Mesenchymal stem cell (in vitro differentiated cells and primary cell): ENCODE measurements at places on chromosomes 1 and 21.
A peak's percentile ranks its signal among the peaks of the same experiment; 100 is the strongest.

- H3K4me3 ChIP-seq: no peak overlapping the region
- no peaks in the 10 kb centered on the region for H3K4me1 ChIP-seq
- no peak for DNase-seq
- H3K36me3 ChIP-seq: no peaks in the 10 kb centered on the region
- H3K27ac ChIP-seq: no peak overlapping the region
These were observed 171.1 kb upstream of the KLHDC7A start for GRCh38 chr1:18309552-18310155.

DNA sequence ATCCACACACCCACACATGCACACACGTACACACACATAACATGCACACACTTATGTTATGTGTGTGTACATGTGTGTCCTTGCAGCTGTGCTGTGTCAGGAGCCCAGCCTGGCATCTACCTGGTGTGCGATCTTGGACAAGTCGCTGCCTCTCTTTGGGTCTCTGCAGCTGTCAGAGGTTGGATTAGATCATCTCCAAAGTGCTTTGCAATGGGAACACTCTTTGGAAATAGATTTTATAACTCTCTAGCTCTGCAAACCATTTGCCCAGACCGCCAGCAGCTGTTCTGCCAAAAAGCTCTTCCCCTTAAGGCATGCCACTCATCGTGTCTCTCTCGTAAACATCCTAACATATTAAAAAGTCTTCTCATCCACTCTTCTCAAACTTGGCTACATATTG is 4.7 kb downstream of the PKP1 start:
- peaks cover 7% of the 10 kb centered on the region for H3K4me1 ChIP-seq
- peaks cover 100% of the 10 kb centered on the region for H3K27me3 ChIP-seq
- no peak for DNase-seq
- no peaks in the 10 kb centered on the region for H3K36me3 ChIP-seq

DNA sequence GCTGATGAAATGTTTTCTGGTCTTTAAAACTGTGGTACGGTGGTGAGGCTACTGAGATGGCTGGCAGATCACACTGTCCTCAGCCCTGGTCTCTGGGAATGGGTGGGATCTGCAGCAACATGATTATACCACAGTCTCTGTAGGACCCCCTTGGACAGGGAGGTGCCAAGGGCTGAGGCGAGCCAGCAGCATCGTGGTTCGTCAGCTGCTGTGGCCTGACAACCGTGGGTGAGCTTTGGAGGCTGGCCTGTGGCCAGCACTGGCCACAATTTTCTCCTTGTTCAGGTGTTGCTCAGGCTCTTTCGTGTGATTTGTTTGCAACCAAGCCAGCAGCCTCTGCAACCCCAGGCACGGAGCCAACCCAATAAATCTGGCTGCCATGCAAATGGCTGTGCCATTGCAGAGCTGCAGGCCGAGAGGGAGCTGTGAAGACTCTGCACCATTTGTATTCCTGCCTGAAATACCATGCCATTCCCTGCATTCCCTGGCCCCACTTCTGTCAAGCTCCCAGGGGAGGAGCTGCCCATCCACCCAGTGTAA is 70.9 kb downstream of the PCP4 start:
- H3K27ac ChIP-seq: no peak overlapping the region
- no peaks in the 10 kb centered on the region for H3K36me3 ChIP-seq
- no peak overlapping the region for H3K4me3 ChIP-seq
- no peak for DNase-seq
- no peaks in the 10 kb centered on the region for H3K4me1 ChIP-seq

DNA sequence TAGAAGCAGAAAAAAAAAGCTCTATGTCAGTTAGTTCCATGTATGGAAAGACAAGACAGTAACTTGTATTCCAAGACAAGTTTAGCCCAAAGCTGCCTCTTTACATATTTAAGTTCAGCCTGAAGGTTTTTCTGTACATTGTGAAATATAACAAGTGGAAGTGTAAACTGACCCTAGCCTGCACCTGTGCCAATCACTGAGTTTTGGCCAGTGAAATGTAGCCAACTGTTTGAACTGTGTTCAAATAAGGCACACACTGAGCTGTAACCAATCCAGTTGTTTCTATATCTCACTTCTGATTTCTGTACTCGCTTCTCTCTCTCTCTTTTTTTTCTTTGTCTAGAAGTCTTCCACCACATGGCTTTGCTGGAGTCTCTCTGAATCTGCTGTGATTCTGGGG is 1227.1 kb downstream of the NCAM2 start:
- no peaks in the 10 kb centered on the region for H3K36me3 ChIP-seq
- DNase-seq: no peak
- no peaks in the 10 kb centered on the region for H3K27me3 ChIP-seq

DNA sequence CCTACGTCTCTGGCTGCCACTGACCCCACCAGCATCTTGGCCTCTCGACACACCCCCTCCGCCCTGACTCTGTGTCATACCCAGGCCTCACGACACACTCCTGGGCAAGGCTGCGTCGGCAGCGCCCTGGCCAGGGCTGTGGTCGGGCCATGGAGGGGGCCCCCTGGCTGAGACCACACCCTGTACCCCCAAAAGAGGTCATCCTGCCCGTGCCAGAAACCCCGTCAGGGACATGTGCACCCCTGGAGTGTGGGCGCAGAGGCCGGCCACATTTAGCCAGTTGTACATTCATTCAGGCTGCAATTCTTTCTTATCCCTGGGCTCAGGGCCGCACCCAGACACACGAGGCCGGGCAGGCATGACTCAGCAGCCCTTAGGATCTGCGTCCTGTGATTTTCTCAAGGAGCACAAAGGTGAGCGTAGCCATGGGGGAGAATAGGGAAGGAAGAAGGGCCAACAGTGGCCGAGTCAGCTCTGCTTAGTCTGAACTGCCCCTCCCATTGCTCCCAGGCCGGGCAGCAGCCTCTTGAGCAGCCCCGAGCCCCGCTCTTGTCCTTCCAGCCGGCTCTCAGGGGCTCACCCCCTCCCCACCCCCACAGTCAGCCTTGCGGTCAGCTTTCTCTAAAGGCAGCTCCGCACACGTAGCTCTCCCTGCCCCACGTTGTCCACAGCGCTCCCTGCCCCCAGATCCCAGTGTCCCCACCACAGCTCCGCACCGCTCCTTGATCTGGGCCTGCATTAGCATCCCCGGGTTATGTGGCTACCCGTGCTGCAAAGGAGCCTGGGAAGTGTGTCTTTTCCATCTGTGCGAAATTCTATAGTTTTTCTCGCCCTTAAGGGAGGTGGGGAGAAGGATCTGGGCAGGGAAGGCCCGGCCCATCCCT is 7.9 kb downstream of the CSTB start:
- DNase-seq: peak; percentile 81
- peak overlapping the region; percentile 23 for H3K27ac ChIP-seq
- no peak overlapping the region for H3K4me3 ChIP-seq
- peaks cover 27% of the 10 kb centered on the region for H3K4me1 ChIP-seq

GRCh38 chr1:172630056-172630818 is 28.7 kb upstream of the FASLG start:
- no peaks in the 10 kb centered on the region for H3K36me3 ChIP-seq
- H3K4me1 ChIP-seq: peaks cover 3% of the 10 kb centered on the region
- peak overlapping the region; percentile 64 for H3K27ac ChIP-seq
- no peak for DNase-seq

DNA sequence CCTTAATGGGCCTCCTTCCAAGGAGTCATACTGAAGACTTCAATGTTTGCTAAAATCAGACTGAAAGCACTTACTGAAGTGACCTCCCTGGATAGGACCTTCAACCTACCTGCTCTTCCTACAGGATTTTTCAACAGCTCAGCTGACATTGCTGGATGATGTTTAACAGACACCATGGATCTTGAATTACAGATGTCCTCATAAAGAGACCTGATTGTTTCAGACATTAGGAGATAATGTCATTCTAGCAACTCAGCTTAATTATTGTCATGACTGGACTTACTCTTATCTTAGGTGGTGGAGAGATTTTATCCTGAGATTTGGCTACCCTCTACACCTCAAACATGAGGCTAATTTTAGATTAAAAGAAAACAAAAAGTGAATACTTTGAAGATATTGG is 73.9 kb upstream of the SDC3 start:
- H3K4me1 ChIP-seq: peaks cover 6% of the 10 kb centered on the region
- H3K27ac ChIP-seq: no peak overlapping the region
- no peaks in the 10 kb centered on the region for H3K27me3 ChIP-seq
- H3K36me3 ChIP-seq: peaks cover 45% of the 10 kb centered on the region
- no peak overlapping the region for H3K4me3 ChIP-seq
- DNase-seq: no peak

DNA sequence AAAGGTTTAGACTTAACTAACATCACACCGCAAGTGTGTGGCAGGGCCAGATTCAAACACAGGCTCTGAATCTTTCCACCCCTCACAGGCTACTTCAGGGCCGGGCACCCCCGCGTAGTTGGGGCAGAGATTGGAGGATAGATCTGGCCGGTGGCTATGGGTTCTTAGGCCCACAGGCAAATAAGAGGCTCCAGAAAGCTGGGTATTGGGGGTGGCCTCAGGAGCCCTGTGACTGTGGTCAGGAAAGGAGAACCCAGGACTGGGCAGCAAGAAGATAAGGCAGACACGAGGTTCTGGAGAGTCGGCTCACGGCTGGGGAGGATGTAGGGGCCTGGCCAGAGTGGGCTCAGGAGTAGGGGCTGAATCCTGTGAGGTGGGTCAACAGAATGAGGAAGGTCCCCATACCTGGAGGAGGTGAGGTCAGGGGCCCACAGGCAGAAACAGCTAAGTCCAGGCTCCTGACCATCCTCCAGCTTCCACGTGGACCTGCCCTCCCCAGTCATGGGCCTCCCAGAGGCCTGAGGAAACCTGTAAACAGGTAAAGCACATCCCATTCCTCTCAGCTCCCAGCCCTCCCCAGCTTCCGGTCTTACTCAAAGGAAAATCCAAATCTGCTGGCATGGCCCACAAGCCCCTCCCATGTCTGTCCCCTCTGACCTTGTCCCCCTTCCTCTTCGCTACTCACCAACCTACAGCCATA is 306.2 kb downstream of the MATN1 start:
- H3K4me1 ChIP-seq: no peaks in the 10 kb centered on the region
- H3K4me3 ChIP-seq: no peak overlapping the region
- DNase-seq: no peak
- no peaks in the 10 kb centered on the region for H3K36me3 ChIP-seq
- H3K27me3 ChIP-seq: no peaks in the 10 kb centered on the region
- H3K27ac ChIP-seq: no peak overlapping the region

DNA sequence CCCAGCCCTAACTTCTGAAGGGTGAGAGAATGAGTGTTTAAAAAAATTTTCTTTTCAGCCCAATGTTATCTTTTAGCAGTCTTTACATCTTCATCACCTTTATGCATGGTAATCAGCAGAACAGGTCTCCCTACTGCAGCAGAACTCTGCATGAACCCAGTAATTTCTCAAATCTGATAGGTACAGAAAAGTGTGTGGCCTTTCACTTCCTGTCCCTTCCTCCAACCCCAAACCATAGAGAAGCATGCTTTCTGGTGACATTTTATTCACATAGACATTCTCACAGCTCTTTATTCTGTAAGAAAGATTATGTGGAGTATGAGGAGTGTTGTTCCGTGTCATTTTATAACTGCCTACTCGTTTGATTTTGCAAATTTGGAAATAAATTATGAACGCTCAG is 68.6 kb downstream of the RPAP2 start:
- DNase-seq: no peak
- H3K27ac ChIP-seq: no peak overlapping the region
- H3K27me3 ChIP-seq: no peaks in the 10 kb centered on the region
- H3K4me1 ChIP-seq: no peaks in the 10 kb centered on the region
- no peak overlapping the region for H3K4me3 ChIP-seq

- H3K4me3 ChIP-seq: no peak overlapping the region
- peaks cover 3% of the 10 kb centered on the region for H3K4me1 ChIP-seq
- H3K27ac ChIP-seq: no peak overlapping the region
- DNase-seq: no peak
- H3K27me3 ChIP-seq: no peaks in the 10 kb centered on the region
- no peaks in the 10 kb centered on the region for H3K36me3 ChIP-seq
These were observed 13.4 kb upstream of the NRIP1 start for GRCh38 chr21:15078180-15078579.

GRCh38 chr1:225883616-225884265 is 1.6 kb upstream of the TMEM63A start:
- H3K27ac ChIP-seq: no peak overlapping the region
- H3K4me1 ChIP-seq: peaks cover 14% of the 10 kb centered on the region
- H3K4me3 ChIP-seq: no peak overlapping the region
